CD4-positive, alpha-beta T cell (primary cell): ENCODE measurements at places on chromosomes 3 and 15.
A peak's percentile ranks its signal among the peaks of the same experiment; 100 is the strongest.

- DNase-seq = no peak
Observed at GRCh38 chr3:189702066-189702646, 71.0 kb downstream of the TP63 start.

GRCh38 chr3:101484805-101485620 is 28.0 kb downstream of the SENP7 start:
- DNase-seq = no peak

DNA sequence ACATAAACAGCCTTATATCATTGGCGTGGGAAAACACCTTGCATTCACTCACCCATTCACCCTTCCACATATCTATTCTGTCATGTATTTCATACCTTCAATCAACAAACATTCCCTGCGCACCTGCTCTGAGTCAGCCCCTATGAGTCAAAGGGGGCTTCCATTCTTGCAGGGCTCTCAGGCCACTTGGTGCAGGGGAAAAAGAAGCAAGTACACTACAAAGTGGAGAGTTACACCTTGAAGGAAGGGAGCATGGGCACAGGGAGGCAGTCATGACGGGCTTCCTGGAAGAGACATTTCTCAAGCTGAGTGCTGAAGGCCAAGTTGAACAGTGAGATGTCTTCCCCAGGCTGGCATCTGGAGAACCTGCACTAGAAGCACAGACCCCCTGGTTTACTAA is 4.6 kb upstream of the AMOTL2 start:
- no peak for DNase-seq

- no peak for DNase-seq
Observed at GRCh38 chr3:197953881-197954280, 3.9 kb downstream of the RPL35A start.

DNA sequence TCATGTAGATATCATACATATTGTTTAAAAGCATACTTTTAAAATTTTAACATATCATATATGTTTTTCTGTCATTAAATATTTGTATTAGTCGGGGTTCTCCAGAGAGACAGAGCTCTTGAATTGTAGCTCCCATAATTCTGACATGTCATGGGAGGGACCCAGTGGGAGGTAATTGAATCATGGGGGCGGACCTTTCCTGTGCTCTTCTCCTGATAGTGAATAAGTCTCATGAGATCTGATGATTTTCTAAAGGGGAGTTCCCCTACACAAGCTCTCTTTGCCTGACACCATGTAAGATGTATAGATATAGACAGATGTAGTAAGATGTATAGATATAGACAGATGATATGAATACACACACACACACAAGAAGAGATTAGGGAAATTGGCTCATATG is 161.2 kb upstream of the ABI3BP start:
- DNase-seq = no peak

DNA sequence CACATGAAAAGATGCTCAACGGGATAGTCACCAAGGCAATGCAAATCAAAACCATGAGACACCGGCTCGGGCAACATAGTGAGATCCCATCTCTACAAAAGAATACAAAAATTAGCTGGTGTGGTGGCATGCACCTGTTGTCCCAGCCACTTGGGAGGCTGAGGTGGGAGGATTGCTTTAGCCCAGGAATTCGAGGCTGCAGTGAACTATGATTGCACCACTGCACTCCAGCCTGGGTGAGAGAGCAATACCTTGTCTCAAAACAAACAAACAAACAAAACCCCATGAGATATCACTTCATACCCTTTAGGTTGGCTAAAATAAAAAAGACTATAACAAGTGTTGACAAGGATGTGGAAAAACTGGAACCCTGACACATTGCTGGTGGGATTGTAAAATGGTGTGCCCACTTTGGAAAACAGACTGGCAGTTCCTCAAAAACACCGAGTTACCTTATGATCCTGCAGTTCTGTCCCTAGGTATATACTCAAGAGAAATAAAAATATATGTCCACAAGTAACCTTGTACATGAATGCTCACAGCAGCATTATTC is 3.8 kb upstream of the PPARG start:
- DNase-seq = no peak

GRCh38 chr3:32373276-32373675 is 18.4 kb upstream of the CMTM7 start:
- DNase-seq = no peak

DNA sequence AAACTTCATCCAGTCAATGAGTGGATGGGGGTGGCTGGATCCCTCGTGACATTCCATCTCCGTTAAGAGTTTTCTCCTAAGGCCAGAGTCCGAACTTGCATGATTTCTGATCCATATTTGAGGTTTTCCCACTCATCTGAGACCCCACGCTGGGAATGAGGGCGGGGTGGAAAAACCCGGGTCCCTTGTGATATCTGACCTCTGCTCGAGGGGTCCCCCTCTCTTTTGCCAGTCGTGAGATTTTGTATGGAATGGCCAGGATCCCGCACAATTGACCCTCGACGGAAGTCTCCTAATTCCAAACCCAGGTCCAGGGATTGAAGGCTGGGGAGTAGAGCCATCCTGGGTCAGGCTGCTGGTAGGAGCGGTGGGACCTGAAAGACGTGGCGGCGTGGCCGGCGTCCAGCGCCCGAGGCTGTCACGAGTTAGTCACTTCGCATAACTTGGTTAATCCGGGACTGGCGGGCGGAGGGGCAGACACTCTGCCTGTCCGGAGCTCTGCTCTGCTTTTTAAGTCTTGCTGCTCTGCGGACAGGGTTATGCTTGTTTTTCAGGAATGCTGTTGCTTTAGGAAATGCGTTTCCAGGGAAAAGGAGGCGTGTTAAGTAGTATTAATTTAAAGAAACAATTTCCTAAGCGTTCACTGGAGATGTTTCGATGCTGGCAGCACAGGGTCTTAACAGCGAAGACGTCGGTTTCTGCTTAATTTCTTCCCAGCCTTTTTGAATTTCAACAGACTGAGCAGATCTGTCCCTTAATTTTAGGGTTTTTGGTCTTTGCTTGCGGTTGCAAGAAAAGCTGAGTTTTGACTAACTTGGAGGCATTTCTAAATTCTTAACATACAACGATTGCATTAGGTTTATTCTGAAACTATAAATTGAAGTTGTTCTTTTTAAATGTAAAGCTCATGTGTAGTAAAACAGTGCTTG is 69.7 kb upstream of the LRRFIP2 start:
- DNase-seq = peak; percentile 44

DNA sequence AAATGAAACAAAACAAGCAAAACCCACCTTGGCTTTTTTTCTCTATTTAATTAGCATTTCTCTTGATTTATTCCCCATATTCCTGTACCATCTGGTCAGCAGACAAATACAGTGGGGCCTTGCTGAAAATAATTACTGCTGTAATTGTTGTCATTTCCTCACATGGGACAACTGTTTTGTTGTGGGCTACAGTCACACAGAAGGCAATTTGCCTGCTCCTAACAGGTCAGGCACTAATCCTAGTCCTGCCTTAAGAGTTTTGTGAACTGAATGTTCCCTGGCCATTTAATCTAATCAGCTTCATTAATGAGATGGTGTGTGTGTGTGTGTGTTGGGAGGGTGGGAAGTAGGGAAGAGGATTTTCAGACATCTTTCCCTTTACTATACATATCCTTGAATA is 11.6 kb downstream of the TRPC1 start:
- DNase-seq = no peak

DNA sequence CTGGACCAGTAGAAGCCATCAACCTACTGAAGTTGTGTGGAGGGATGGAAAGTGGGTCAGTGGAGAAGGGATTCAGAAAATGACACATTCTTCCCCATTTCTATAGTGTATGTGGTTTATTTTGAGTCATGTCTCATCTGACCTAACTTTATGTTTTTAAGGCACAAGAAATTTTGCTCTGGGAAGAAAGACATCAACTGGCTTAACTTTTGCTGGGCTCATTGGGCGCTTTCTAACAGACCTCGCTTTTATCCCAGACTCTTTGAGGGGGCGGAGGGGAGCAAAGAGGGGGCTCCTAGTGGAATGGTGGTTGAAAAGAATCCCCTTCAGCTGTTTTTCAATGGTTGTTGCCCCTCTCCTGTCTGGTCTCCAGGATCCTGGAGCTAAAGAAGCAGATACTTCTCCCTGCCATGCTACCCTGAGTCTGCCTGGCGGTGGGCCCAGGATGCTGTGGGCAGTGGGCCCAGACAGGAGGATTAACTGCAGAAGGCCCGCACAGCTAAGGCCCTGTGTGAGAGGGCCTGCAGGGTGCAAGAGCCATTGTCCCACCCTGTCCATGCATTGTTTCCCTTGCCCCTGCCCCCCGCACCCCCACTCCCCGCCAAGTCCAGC is 14.5 kb downstream of the CSRNP1 start:
- DNase-seq = no peak

DNA sequence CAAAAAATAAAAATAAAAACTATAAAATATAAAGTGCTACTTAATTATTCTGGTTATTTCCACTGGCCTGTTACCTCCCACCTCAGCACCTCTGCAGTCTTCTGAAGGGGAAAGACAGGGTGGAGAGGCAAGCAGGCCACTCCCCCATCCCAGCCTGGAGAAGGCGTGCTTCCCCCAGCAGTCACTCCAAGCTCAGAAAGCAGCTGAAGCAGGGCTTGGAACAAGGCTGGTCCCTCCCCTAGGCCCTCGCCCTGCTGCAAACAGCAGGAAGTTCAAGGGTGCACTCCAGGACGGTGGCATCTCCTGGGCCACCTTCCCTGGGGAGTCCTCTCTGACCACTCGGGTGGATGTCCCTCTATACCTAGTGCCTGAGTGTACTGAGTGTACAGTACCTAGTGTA is 21.4 kb downstream of the CACNA2D2 start:
- no peak for DNase-seq

DNA sequence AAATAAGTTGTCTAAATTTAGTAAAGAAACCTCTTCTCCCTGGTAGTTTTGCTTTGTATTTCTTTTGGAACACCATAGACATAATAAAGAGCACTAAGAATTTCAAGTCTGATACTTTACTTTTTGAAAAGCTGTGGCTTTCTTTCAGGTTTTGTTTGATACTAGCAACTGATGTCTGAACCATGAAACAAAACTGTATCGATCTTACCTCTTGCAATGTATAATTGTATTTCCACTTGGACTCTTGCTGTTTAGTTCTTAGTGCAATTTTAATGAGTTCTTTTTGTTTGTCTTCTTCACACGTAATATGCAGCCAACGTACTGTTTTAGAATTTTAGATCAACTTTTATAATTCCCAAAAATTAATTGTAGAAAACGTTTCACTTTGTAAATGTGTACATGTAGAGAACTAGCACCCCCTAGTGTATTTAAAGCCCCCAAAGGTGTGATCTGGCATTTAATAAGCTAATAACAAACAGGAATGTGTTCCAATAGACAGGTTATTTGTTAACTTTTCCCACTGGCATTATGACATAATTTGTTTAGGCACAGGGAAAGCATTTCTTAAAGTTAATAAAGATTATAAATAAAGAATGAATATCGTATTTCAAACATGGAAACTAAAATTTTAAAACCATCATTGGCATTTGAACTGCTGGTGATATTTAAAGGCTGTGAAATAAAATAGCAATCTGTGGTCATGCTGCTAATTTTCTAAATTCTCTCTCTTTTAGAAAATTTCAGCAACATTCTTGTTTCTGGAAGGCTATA is 289.1 kb upstream of the DNAJC19 start:
- DNase-seq = no peak

DNA sequence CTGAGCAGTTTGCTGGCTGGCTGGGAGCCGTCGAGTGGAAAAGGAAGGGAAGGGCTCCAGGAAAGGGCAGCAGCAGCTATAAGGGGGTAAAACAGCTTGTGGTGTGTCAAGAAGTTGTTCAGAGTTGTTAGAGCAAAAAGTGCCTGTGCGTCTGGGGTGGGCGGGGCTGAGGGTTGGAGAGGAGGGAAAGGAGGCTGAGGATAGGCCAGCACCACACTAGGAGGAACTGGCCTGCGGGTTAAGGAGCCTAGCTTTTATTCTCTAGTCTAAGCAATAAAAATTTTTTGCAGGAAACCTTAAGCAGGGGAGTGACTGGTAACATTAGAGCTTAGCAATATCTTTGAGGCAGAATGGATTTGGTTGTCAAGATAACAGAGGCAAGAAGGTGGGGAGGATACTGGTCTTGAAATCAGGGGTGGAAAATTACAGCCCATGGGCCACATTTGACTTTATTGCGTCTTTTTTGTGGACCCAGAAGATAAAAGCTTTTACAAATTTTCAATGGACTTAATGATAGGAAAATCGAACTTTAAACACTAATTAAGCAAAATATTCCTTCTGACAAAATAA is 134.5 kb upstream of the AADACL2 start:
- DNase-seq = no peak

DNA sequence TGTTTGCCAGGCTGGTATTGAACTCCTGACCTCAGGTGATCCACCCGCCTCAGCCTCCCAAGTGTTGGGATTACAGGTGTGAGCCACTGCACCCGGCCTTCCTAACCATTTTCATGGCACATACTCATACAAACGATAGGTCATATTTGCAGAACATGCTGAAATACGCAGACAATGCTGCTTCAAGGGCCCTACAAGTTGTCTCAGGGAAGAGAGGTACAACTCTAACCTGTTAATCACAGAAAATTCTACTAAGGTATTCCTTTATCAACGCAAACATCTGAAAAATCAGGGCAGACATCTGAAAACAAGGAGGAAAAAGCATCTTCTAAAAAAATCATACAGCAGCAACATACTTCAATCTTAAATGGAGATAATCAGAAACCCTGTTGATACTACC is 39.9 kb downstream of the RAF1 start:
- no peak for DNase-seq

DNA sequence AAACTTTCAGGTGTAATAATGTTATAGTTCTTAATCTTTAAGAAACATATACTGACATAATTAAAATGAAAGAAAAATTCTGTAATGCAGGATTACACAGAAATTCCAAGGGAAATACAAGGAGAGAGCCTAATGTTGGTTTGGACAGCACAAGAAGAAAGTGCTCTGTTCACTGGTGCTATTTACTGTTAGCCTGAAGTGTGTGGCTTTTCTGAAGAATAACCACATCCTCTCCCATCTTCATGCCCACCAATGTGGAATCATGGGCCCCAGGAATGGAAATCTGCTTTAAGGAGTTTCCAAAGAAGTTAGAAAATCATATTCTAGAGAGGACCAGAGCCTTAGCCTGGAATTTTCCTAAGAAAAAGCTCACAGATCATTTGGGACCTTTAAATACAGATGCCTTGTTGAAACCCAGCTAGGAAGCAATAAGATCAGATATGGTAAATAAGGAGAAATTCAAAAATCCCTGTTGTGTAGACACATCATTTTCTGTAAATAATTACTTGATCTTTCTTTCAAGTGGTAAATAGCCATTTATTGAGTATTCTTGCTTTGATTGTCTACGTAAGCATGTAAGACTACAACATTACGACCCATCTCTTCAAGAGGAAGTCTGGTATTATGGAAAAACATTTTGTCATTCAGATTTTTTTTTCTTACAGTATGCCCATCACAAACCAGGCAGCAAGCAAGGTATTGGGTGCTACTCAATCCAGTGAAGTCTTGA is 10.3 kb upstream of the USP50 start:
- no peak for DNase-seq

DNA sequence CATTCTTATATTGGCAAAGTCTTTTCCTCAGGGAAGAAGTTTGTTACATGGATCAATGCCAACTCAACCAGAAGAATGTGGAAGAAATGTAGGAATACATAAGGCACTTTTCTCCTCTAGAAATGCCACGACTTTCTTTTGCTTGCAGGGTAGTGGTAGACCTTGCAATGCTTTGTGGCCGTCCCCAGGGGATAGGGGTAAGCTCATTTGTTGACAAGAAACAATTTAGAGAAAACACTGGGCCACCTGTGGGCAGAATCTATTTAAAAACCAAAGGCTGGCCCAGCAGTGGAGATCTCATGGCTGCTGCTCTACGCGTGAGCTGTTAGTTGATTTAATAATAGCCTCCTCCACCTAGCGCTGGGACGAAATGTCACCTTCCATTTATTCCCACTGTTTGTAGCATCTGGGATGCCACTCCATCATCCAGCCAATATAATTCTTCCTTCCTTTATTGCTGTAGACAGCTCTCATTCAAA is 64.6 kb upstream of the PFN2 start:
- no peak for DNase-seq
